ENCODE measurements at places on chromosomes 4 and X. TPM values are rescaled to one million over a fixed set of nuclear protein-coding genes. Genes with fewer than 3 reads are reported as not detected.

The DDX53 gene
- total RNA-seq: not detected

The RBMX gene
- total RNA-seq: 400 TPM

The ZRSR2 gene
- 5.4 TPM for total RNA-seq

The NAT8L gene
- 3.0 TPM for total RNA-seq

The LUZP4 gene
- total RNA-seq: not detected

The HAND2 gene
- 12.9 TPM for total RNA-seq

The BEX4 gene
- 60.9 TPM for total RNA-seq

The FAM47A gene
- not detected for total RNA-seq

The TMEM31 gene
- 1.0 TPM for total RNA-seq

The CYSLTR1 gene
- total RNA-seq: 0.67 TPM

- H3K4me1 ChIP-seq: no peaks in the 10 kb centered on the region
- H3K4me3 ChIP-seq: no peak overlapping the region
- DNase-seq: no peak
Measured at GRCh38 chr4:145552181-145552822, 66.9 kb upstream of the MMAA start.

DNA sequence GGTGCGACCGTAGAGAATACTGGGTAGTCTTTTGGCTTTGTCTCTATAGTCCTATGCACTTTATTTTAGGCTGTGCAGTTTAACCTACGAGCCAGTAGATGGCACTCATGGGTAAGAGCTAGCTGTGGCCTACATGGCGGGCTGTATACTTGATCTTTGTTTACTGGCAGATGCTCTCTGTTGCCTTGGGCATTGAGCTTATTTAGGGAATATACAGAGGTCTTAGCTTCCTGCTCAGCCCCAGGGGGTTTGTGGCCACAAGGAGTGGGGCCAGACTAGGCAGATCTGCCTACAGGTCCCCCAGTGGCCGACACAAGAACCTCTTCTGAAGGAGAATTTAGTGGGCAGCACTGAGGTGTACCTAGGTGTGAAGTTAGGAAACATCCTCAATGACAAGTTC is 227.6 kb upstream of the HDX start:
- no peak for DNase-seq
- no peak overlapping the region for H3K27ac ChIP-seq
- H3K36me3 ChIP-seq: no peaks in the 10 kb centered on the region
- no peaks in the 10 kb centered on the region for H3K27me3 ChIP-seq
- H3K4me3 ChIP-seq: no peak overlapping the region
- H3K4me1 ChIP-seq: no peaks in the 10 kb centered on the region

DNA sequence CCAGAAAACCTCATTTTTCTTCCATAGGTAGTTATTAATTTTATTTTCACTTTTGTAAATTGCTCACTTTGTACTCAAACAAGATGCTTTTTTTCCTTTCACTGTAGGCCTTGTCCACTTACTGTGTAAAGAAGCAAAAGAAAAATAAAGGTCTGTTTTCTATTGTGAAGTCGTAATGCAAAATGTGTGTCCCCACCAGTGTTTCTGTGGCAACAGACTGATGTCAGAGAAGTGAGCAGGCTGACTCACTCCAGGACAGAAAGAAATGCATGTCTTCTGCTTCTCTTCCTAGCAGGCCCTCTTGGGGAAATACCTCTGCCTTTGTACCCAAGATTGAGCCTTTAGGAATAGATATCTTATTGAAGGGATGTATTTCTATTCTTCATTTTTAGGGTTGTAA is 30.3 kb downstream of the INPP4B start:
- no peaks in the 10 kb centered on the region for H3K27me3 ChIP-seq
- peaks cover 5% of the 10 kb centered on the region for H3K4me1 ChIP-seq
- no peak overlapping the region for H3K4me3 ChIP-seq
- H3K36me3 ChIP-seq: no peaks in the 10 kb centered on the region

GRCh38 chr4:161573836-161574235 is 590.0 kb downstream of the FSTL5 start:
- H3K27ac ChIP-seq: no peak overlapping the region
- H3K36me3 ChIP-seq: no peaks in the 10 kb centered on the region
- H3K4me3 ChIP-seq: no peak overlapping the region
- H3K4me1 ChIP-seq: no peaks in the 10 kb centered on the region
- no peaks in the 10 kb centered on the region for H3K27me3 ChIP-seq

DNA sequence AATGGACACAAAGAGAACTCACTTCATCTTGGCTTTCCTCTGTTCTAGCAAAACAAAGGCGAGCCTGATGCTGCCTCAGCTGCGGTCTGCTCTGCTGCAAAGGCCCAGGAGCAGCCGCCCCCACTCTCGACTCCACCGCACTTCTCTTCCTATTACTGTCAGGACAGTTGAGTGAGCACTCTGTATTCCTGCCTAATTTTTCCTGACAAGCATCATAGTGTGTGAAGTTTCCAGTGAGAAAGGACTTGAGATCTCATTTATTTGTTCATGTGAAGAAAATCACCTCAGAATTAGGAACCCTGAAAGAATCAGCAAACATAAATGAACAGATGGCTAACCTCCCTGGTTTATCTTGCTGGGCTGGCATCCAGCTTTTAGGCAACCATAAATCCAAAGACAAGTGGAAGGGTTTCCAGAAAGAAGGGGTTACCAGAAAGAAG is 15.6 kb downstream of the SCARB2 start:
- no peak overlapping the region for H3K27ac ChIP-seq
- H3K4me3 ChIP-seq: no peak overlapping the region
- H3K4me1 ChIP-seq: peaks cover 28% of the 10 kb centered on the region

GRCh38 chr4:146327859-146328650 is 113.7 kb downstream of the REELD1 start:
- no peaks in the 10 kb centered on the region for H3K27me3 ChIP-seq
- no peak overlapping the region for H3K4me3 ChIP-seq
- no peak for DNase-seq
- no peaks in the 10 kb centered on the region for H3K4me1 ChIP-seq
- H3K27ac ChIP-seq: no peak overlapping the region

GRCh38 chr4:3135155-3136011 is 60.9 kb downstream of the HTT start:
- H3K4me3 ChIP-seq: no peak overlapping the region
- H3K27ac ChIP-seq: no peak overlapping the region
- no peaks in the 10 kb centered on the region for H3K27me3 ChIP-seq
- no peak for DNase-seq
- no peaks in the 10 kb centered on the region for H3K36me3 ChIP-seq
- peaks cover 1% of the 10 kb centered on the region for H3K4me1 ChIP-seq

GRCh38 chr4:20532116-20532790 is 168.0 kb upstream of the PACRGL start:
- no peak overlapping the region for H3K27ac ChIP-seq
- H3K4me3 ChIP-seq: no peak overlapping the region
- DNase-seq: no peak
- H3K4me1 ChIP-seq: no peaks in the 10 kb centered on the region

DNA sequence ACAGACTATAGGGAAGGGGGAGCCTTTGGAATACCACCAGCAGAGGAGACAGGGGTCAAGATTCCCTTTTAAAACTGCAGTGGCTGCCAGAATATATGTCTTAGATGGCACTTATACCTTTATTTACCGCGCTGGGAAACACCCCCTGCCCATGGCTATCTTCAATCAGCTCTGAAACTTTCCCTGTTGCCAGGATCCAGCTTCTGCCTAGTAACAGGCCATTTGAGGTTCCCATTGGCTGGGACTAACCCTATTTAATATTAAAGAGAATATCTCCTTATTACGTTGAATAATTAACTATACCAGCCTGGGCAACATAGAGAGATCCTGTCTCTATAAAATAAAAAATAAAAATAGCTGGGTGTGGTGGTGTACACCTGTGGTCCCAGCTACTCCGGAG is 23.8 kb downstream of the SOWAHB start:
- H3K27ac ChIP-seq: no peak overlapping the region
- H3K27me3 ChIP-seq: no peaks in the 10 kb centered on the region
- no peak overlapping the region for H3K4me3 ChIP-seq
- H3K4me1 ChIP-seq: no peaks in the 10 kb centered on the region

- H3K36me3 ChIP-seq: no peaks in the 10 kb centered on the region
- peak within 1 kb of the TSS; percentile 54 for H3K4me3 ChIP-seq
- peak within 1 kb of the TSS; percentile 48 for H3K27ac ChIP-seq
- peak; percentile 79 for DNase-seq
- no peaks in the 10 kb centered on the region for H3K4me1 ChIP-seq
Measured at GRCh38 chrX:118974088-118974907, at the start of gene LONRF3. LONRF3 (plus strand) TSS chrX:118974618; CDS start chrX:118974781, 163 bp downstream.

DNA sequence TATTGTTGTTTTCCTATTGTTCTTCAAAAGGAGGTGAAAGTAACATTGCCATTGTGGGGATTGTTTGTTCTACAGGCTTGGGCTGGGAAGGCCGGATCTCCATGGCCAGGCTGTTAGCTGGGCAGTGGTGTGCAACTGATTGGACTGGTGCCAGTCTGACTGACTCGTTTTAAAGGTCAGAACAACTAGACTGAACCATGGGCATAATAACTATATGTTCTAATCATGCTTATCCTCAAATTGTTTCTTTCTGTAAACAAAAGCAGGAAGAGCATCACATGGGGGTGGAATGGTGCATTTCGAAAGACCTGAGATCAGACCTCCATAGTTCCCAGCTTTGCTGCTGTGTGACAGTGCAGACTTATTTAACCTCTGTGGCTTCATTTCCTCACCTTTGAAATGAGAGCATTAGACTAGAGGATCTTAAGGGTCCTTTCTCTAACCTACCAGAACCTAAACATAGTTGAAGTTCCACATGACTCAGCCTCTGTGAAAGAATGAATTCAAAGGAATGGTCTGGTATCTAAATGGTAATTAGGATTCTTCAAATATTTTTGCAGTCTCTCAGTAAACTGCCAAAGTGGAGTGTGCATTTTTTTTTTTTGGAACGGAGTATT is 66.7 kb upstream of the PGRMC2 start:
- no peaks in the 10 kb centered on the region for H3K36me3 ChIP-seq
- H3K27me3 ChIP-seq: no peaks in the 10 kb centered on the region
- peaks cover 10% of the 10 kb centered on the region for H3K4me1 ChIP-seq
- H3K4me3 ChIP-seq: no peak overlapping the region
